Stimulated activated naive CD4-positive, alpha-beta T cell treated with Interleukin-2 at 50 U/mL for 16 hours (primary cell): ENCODE measurements at places on chromosomes 2 and 18.

DNA sequence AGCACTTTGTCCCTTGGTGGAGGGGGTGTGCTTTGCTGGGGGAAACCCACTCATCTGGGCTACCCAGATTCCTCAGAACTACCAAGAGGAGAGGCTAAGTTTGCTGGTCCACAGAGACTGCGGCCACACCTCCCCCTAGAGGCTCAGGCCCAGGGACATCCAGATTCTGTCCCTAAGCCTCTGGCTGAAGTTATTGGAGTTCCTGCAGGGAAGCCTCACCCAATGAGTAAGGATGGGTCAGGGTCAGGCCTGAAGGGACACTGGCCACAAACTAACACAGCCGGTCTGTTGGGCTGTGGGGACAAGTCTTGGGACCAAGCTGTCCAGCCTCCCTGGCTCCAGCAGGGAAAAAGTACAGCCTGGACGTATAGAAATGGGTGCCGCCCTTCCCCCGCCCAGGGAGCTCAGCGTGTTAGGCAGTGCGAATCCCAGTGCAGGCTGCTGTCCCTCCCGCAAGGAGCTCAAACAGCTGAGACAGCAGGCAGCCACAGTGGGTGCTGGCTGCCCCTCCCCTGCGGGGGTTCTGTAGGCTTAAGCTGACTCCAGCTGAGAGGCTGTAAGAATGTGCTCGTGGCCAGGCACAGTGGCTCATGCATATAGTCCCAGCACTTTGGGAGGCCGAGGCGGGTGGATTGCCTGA, 86.9 kb upstream of the ARL5A start:
- no peak for DNase-seq

DNA sequence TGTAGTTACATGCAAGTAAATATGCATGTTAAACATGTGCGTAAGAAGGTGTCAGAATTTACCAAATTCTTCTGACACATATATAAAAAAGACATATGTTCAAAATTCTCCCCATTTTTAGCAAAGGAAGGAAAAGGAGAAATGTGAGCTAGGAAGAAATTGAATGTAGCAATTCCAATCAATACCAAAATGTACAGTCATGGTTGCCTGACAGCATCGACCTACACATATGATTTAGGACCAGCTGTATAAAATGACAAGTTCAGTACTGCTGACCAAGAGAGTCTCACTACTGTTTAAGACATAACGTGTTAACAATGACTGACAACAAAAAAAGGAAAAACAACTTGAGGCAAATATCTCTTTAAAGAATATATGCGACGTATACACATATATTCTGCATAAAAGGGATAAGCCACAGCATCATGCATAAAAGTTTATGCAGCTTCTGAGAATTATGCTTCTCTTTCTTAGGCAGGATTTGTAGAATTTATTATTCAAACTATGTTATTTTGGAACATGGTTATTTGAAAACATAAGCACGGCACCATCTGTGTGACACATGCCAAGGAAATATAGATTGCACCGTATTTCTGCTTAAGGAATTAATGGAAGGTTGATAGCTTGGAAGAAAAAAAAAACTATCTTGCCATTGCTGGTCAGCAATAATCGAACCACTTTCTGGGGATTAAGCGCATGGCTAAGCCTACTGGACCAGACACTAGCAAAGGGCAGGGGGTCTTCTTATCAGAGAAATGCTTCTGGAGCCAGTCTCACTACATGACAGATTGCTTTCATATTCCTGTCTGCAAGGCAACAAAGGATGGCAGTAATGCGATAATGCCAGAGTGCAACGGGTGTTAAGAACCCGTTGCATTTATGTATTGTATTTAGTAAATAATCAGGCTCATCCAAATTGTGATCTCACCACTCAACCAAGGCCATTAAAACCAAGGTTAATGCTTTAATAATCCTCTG, 154.0 kb downstream of the WDPCP start:
- no peak for DNase-seq

DNA sequence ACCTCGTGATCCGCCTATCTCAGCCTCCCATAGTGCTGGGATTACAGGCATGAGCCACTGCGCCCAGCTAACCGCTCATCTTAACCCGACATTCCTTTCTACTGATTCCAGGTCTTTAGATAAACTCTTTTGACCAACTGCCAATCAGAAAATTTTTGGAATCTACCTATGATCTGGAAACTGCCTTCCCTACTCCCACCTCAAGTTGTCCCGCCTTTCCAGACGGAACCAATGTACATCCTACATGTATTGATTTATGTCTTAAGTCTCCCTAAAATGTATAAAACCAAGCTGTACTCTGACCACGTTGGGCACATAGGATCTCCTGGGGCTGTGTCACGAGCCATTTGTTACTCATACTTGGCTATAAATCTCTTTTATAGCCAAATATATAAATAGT, 3.2 kb upstream of the NEU2 start:
- DNase-seq: no peak

DNA sequence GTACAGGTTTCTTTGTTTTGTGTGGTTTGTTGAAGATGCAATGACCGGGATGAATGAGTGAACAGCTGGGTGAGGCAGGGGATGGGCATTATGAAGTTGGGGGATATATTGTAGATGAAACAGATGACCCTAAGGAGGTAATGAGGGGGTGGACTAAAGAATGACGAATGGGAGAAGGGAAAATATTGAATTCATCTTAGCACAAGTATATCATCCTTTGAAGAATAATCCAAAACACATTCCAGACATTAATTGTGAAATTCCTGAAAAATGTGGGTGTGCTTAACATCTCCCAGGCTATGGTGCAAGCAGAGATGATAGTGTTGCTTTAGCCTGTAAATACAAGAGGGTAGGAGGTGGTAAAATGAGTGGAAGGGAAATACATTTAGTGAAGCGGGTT, 5.8 kb downstream of the CRIM1 start:
- DNase-seq: no peak

DNA sequence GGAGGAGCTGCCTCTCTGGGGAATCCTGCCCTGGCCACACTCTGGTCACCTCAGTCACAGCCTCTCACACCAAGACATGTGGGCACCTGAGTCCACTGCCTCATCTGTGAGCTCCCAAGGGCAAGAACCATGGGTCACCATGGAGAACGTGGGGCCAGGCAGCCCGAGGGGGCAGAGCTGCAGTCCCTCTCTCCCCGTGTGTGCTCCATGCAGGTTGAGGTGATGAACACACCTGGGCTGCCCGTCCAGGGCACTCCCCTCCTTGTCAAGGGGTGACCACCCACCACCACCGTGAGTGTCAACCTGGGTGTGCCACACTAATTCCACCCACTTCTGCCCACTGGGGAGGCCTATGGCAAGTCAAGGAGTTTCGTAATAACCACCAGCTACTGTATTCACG, 159.6 kb upstream of the RAB6C start:
- no peak for DNase-seq

DNA sequence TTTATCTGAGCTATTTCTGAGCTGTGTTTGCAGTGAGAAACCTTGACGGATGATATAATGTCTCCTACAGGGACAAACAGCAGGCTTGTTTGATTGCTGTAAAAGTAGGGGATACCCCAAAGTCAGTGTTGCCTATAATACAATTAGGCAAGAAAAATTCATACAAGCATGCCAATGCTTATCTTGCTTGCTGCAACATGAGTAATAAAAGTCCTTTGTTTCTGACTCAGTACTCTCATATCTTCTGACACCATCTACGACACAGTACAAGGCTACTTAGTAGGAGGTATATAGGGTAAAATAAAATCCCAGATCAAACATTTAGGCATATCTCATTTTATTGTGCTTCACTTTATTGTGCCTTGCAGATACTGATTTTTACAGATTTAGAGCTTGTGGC, 33.0 kb downstream of the ERBB4 start:
- no peak for DNase-seq

DNA sequence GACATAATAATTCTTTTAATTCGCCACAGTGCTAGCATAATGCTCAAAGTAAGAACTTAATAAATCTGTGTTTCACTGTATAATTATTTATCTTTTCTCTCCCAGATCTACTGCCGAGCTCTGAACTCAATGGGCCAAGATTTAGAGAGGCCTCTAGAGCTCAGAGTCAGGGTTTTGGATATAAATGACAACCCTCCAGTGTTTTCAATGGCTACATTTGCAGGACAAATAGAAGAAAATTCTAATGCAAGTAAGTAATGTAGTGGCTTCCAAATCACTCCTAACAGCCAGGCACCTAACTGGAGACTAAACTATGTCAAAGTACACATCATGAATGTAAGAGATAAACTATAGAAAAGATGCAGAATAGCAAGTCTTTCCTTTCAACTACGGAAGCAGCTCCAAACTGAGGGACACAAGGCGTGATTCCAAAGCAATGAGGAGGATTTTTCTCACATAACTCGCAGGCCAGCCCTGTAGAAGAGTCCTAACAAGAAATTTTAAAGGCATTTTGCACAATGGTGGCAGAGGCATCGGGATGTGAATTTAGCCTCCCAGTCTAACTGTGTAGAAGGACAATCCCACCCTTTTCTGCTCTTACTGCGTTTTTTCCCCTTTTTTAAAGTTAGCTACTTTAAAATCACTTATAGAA, 12.0 kb downstream of the DSG1 start:
- DNase-seq: no peak

GRCh38 chr2:174011173-174011572, 46.0 kb upstream of the SP3 start:
- no peak for DNase-seq
